ENCODE measurements at places on chromosomes 12 and 14.
A peak's percentile ranks its signal among the peaks of the same experiment; 100 is the strongest.

- DNase-seq: no peak
Measured at GRCh38 chr14:68331426-68331825, 461.4 kb downstream of the ZFP36L1 start.

DNA sequence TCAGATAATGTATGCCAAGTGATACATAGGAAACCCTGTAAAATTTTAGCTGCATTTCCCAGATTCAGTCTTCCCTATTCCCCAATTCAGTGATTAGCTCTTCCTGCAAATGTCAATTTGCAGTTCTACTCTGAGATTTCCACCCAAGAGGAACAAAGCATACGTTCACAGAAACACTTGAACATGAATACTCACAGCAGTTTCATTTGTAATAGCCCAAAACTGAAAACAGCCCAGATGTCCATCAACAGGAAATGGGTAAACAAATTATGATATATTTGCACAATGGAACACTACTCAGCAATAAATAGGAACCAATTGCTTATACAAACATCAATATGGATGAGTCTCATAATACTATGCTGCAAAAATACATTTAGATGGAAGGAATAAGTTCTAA, 194.2 kb downstream of the GXYLT1 start:
- DNase-seq: no peak

- no peak for DNase-seq
Measured at GRCh38 chr14:21496453-21496852, 14.7 kb downstream of the METTL3 start.

DNA sequence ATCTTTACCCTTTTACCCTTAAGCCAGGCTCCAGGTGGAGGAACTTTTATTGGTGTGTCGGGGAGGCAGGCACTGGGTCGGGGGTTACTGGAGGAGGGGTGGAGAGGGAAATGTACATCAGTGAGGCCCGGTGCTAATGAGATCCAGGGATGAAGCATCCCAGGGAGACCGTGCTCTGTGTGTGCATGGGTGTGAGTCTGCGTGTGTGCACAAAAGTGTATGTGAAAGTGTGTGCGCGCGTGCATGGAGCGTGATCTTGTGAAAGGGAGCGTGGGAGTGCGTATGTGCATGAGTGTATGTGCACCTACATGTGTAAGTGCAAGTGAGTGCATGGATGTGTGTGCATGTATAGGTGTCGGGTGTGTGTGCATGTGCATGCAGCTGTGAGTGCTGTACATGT, 55.3 kb downstream of the AACS start:
- no peak for DNase-seq

DNA sequence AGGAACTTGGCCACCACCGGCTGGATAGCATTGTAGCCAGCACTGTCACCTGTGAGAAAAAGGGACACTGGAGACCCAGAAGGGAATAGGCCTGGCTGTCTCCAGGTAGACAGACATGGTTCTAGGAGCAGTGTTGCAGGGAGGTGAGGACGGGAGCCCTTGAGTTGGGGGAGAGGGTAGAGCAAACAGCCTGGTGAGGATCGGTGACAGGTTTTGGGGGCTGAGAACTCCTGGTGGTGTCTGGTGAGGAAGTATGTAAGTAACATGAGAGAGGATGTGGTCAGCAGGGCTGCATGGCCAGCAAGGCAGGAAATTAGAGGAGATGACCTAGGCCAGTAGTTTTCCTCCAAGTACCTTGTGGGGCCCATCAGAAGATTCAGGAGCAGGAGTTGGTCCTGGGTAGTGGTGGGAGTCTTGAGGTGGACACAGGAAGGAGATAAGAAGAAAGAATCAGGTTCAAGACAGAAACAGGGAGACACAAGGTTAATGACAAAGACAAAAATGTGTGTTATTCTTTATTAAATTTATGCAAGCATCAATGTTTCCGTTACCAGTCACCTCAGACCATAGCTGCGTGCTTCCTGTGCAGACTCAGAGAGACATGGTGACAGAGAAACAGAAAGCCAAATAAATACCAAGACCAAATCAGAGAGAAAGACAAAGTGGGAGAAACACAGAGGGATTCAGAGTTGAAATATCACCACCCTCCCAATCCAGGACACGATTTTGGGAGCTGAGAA, at the start of gene ARHGAP9:
Gene ARHGAP9 (minus strand): TSS at position 491 of the 740 bp plus-strand sequence. CDS start 460 bp downstream, at position 31.
- DNase-seq: no peak

DNA sequence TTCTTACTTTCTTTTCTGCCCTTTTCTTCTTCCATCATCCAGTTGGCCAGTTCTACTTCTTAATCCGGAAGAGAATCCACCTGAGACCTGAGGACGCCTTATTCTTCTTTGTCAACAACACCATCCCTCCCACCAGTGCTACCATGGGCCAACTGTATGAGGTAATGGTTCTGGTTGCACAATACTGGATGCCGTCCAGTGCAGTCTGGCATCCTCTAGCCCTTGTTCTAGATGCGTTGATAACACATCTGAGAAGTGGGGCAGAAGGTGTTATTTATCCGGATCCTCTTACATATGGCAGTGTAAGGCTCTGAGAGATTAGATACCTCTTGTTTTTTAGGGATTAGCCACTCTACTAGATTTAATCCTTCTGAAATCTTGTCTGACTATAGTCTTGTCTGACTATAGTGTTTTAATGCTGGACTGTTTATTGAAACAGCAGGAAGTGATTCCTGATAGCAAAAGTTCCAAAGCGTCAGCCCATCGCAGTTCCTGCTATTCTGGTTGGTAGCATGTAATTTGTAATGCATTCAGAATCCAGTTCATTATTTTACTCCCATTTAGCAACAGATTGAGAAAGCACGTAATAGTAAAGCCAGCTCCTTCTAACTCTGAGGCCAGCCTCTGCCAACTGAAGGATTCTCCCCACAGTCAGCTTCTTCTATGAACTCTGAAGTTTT, 7.9 kb downstream of the GABARAPL1 start:
- DNase-seq: no peak

DNA sequence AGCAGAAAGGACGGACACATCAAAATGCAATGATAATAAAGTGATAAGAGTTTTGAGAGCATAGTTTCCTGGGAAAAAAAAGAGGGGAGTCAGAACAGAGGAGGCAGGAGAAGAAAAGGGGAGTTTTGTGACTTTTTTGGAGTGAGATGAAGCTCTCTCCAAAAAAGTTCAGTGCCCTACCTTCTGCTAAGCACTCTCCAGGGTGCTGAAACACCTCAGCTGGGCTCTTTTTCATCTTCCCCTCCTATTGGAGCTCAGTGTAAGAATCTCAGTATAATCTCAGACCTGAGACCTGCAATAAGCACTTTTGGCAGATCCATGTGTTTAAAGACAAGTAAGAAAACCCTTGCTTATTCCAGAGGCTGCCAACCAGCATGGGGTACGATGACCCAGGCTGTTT, 58.9 kb upstream of the SRRM4 start:
- peak; percentile 51 for DNase-seq

DNA sequence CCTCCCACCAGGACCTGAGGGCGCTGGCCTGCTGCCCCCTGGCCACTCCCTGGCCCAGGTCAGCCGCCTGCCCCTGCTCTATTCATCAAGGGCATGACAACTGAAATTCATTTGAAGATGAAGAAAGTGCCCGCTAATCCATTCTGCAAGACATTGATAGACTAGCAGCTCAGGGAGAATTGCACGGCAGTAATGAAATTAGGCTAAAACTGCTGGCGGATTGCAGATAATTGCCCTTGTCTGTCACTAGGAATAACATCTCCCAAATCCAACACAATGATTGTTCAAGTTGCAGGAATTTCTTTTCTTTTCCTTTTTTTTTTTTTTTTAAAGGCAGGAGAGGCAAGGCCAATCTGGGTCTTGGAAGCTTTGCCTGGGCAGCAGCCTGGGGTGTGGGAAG, 44.5 kb downstream of the MVK start:
- no peak for DNase-seq

DNA sequence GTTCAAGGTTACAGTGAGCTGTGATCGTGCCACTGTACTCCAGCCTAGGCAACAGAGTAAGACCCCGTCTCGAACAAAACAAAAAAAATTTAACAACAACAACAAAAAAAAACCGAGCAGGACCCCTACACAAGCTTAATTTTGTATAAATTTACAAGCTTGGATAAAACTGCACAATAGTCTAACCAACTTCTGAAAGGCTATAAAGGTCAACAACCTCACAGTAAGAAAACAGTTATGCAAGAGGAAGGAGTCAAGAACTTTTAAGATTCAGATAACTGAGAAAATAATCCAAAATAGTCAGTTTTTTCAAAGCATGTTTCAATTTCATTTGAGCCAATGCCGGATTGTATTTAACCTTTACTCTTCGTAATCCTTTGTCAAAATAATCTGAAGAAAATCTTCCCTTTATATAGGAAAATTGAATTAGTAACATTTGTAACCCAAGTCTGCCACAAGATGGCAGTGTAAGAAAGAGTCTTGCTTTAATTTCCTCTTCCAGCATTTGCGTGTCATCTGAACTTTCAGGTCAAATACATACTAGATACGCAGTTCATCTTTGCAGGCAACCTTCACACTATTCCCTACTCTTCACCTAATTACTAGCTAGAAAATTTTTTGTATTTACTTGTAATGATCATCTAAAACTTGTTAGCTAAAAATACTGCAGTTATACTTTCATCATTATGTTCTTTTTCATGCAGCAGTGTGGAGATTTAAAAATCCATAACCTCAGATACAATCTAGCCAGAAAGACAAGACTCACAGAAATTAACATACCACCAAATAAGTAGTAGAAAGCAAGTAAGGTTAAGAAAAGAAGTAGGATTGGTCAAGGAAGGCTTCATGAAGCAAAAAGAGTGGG, 5.8 kb downstream of the CCNB1IP1 start:
- peak; percentile 45 for DNase-seq

DNA sequence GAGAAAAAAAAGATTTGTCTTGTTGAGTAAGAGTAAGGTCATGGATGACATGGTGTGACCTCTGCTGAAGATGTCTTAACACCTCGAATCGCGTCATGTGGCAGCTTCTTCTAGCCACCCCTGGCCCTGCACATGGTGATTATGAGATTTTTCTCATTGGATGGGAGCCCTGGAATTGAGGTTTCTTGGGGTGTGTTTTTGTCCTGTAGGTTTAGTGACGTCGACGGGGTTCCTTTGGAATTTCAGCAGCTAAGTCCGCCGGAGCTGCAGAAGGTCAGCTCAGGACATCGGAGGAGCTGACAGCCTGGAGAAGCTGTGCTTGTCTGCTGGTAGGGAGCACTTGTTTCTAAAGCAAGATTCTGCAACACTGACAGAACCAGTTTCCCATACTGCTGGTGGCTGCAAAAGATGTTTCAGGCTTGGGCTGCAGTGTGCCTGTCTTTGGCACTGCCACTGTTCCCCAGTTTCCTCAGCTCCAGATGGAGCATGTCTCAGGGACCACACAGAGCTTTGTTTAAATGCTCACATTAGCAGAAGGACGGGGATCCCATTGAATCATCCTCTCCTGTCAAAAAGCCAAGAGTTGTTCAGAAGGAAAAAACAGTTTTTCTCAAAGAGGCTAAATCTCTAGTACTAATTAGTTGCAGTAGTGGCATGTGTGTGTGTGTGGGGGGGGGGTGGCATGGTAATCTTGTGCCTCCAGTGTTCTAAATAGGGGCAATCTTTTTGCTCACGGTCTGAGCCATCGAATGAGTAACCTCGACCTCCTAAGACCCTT, 5.2 kb upstream of the FOS start:
- no peak for DNase-seq

GRCh38 chr12:23889069-23889440, 60.4 kb downstream of the SOX5 start:
- no peak for DNase-seq

DNA sequence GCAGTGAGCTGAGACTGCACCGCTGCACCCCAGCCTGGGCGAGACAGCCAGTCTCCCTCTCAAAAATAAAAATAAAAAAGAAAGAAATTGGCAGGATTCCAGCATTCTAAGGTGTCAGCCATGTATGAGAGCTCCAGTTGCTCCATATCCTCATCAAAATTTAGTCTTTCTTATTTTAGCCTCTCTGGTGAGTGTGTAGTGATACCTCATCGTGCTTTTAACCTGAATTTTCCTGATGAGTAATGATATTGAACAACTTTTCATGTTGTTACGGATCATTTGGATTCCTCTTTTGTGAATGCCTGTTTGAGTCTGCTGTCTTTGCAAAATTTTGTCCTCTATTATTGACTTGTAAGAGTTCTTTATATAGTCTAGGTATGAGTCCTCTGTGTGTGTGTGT, 28.5 kb downstream of the CCDC60 start:
- DNase-seq: no peak

- DNase-seq: no peak
Measured at GRCh38 chr12:112945515-112945914, 7.2 kb downstream of the OAS3 start.

DNA sequence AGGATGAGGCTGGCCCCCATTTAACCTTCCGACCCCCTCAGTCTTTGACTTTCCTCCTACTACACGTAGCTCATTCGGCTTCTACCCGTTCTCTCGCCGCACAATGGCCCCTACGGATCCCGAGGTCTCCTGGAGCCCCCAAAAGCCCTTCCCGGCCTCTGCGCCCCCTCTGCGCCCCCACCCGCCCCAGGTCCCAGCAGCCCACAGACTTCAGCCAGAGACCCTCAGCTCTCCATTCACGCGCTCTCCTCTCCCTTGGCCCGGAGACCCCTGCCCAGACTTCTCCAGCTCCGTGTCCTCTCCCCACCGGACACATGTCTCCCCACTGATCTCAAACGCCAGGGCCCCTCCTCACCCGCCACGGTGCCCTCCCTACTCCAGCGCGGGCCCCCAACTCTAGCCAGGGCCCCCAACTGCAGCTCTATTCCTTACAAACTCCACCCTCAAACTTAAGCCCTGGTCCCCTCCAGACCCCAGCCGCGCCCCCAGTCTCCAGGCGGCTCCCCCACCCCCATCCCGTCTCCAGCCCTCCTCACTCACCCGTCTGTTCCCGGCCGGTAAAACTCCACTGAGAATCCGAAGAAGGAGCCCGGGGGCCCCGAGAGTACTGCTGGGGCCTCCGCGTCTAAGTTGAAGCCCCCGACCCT, 502 bp downstream of the ITGA5 start:
- DNase-seq: no peak

GRCh38 chr14:76882651-76883050, 56.4 kb downstream of the LRRC74A start:
- no peak for DNase-seq

GRCh38 chr14:71467361-71467811, 464.8 kb upstream of the RGS6 start:
- no peak for DNase-seq

DNA sequence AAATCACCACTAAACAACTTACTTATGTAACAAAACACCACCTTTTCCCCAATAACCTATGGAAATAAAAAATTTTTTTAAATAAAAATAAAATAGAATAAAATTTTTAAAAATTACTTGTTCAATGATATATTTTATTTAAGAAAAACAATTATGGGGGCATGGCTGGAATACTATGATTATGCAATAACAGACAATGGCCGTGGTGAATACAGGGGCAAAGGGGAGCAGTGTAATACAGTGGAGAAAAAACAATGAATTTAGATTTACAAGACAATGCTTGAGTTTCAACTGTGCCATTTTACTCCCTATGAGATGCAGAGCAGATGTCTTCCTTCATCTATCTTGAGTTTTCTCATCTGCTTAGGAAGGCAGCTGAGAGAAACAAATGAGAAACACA, 72.9 kb downstream of the BLTP3B start:
- DNase-seq: no peak

GRCh38 chr12:106942775-106943174, 12.9 kb upstream of the TMEM263 start:
- no peak for DNase-seq

GRCh38 chr12:122182887-122183587, at the start of gene LRRC43:
Gene LRRC43 (plus strand): TSS chr12:122183123. CDS start chr12:122183145, 22 bp downstream.
- DNase-seq: peak; percentile 51

- no peak for DNase-seq
Measured at GRCh38 chr12:28209782-28210181, 19.5 kb downstream of the CCDC91 start.

- no peak for DNase-seq
Measured at GRCh38 chr14:94622653-94623421, 10.6 kb downstream of the SERPINA3 start.

All from neuronal stem cell (in vitro differentiated cells).